ENCODE measurements at places on chromosomes 16 and 17. TPM values are rescaled to one million over a fixed set of nuclear protein-coding genes. Genes with fewer than 3 reads are reported as not detected.

- no peak for DNase-seq
Measured at GRCh38 chr17:5068236-5068635, 10.0 kb upstream of the ZFP3 start.

GRCh38 chr16:30110661-30111060 lies 2.7 kb downstream of the GDPD3 start:
- no peak for DNase-seq

DNA sequence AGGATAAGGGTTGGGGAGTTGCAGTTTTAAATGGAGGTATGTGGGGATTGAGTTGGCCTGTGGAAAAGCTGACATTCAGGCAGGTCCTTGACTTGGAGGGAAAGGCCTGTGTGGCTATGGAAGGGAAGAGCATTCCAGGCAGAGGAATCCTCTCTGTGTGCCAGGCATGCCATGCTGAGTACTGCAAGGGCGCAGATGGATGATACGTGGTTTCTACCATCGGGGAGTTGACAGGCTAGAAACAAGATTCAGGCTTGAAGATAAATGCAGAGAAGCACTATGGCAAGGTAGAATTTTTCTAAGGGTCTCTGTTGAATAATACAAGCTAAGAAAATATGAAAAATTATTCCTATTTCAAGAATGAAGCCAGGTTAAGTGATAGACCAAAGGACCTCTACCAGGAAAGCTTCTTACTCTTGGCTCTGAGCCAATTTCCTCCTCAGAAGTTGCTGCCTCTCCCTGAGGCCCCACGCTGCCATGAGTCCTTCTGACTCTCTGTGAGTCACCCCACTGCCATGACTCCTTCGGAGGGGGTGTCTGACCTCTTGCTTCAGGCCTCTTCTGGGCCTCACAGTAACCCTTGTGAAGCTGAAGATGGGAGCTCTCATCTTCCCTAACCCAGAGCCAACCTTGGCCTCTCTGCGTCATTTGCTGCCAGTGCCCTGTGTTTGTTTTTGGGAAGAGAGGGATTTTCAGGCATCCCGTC lies 75.8 kb downstream of the WNT3 start:
- DNase-seq: no peak

GRCh38 chr16:11100239-11100750 lies 155.7 kb downstream of the SOCS1 start:
- peak; percentile 78 for DNase-seq

GRCh38 chr17:52147431-52147830 lies 11.1 kb downstream of the CA10 start:
- DNase-seq: no peak

DNA sequence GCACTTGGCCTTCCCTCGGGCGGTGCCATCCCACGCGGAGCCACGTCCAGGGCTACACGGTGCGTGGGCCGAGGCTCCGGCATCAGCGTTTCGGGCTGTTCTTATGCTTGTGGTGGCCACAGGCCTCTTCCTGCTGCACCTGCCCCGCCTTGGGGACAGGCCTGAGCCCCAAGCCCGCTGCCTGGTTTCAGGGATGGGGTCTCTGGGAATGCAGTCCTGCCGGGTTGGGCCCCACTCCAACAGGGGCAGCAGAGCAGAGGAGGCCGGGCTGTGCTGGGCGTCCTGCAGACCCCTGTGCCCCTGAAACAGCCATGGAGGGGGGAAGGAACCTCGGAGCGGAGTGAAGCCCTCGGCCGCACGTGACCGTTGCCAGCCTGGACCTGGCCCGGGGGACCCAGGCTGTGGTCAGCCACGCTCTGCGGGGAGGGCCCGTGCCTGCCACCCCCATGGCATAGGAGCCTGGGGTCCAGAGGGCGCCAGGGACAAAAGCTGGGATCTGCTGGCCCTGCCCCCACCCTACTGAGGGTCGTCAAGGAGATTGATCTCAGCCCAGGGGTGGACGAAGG lies 453 bp upstream of the WFIKKN1 start:
- DNase-seq: no peak

- peak; percentile 84 for DNase-seq
Measured at GRCh38 chr17:77489893-77490255, 349.1 kb downstream of the SEC14L1 start.

DNA sequence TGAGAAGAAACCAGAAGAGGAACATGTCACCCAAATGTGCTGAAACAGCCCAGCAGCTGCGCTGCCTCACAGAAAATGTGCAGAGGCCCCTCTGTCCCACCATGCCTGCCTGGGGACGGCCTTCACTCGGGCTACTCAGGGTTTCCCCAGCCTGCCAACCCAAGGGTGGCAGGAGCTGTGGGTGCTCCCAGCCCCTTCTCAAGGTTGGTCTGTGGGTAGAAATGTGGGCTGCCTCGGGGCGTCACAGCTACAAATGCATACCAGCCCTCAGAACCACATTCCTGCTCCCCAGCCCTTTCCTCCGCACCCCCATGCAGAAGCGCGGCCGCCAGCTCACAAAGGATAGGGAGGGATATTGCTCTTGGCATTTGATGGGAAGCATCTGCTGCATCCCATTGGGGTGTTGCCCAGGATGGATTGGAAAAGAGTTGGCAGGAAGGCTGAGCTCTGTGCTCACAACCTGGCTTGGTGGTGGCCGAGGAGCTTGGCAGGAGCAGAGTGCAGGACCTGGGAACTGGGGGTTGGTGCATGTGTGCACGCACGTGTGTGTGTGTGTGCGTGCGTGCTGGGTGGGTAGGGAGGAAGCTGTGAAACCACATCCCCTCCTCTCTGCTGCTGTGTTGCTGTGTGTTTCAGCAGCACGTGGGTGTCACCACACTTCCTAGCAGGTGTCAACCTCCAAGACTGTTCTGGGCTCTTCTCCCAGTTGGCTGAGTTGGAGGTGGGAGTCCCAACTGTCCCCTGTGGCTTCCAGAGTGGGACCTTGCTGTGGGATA lies 304.4 kb downstream of the SEC14L1 start:
- no peak for DNase-seq

DNA sequence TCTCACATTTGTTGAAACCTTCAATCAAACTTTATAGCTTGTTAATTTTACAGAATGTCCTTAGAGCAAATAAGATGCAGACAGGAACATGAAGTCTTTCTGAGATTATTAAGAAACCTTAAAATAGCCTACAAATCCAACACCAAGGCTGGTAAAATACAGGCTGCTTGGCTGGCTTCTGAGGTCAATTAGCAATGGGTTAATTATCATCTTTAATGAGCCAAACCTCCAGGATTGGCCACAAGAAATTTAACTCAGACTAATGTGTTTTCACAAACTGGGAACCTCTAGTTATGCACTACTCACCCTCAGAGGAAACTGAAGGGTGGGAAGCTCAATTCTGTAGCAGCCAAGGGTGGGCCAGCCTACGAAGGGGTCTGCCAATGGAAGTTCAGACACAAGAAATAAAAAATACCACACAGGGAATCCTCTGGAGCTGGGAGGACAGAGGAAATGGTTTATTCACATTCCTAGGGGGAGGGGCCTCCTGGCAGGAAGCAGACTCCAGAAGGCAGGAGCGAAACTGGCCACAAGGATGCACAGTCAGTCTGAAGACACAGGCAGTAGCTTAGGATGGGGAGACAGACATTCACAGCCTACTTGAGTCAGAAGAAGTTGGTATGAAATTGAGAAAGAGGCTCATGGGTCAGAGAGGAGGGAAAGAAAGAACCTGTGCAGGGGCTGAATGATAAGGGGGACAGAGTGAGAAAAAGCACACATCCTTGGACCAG lies 36.1 kb downstream of the HIC1 start:
- DNase-seq: peak; percentile 28

DNA sequence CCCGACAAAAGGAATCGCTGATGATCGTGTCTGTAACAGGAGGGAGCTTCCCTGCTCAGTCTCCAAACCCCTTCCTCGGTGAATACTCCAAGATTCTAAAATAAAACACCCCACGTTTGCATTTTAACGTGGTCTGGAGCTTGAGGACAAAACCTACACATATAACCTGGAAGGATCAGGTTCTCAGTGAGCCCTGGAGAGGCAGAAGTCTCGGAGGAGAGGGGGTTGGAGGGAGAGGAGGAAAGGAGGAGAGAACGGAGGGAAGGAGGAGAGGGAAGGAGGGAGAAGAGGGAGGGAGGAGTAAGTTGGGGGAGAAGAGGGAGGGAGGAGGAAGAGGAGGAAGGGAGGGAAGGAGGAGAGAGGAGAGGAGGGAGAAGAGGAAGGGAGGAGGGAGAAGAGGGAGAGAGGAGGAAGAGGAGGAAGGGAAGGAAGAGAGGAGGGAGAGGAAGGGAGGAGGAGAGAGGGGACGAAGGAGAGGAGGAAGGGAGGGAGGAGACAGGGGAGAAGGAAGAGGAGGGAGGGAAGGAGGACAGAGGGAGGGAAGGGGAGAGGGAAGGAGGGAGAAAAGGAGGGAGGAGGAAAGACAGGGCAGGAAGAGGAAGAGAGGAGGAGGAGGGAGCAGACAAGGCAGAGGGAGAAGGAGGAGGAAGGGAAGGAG lies 27.4 kb upstream of the GINS2 start:
- DNase-seq: no peak

- DNase-seq: no peak
Measured at GRCh38 chr17:5883775-5884665, 186.2 kb upstream of the WSCD1 start.

DNA sequence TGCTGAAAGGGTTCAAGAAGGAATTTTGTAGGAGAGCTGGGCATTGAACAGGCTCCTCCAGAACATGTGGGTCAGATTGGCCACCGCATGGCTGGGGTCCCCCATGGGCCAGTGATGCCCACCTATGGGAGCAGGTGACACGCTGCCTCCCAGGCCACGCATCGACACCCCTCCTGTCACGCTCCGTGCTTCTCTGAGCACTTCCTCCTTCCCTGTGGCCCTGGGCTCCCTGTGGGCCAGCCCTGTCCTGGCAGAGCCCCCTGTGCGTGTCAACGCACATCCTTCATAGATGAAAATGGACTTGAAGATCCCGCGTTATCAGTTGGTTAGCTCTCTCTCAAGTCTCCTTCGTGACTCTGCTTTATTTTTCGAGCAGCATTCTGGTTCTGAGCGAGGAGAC lies 160.3 kb downstream of the RPTOR start:
- no peak for DNase-seq

GRCh38 chr16:12900599-12901203 lies 697 bp upstream of the SHISA9 start:
- DNase-seq: no peak

Gene HIC1
- 13.3 TPM for total RNA-seq

Gene CLEC10A
- 3.9 TPM for total RNA-seq

Gene MAP2K6
- total RNA-seq: 4.0 TPM

Measured in thyroid gland (tissue), 4 donors.